ENCODE measurements at places on chromosomes 11 and 22. TPM values are rescaled to one million over a fixed set of nuclear protein-coding genes. Genes with fewer than 3 reads are reported as not detected.
A peak's percentile ranks its signal among the peaks of the same experiment; 100 is the strongest.

LARGE2 gene
- total RNA-seq, result 15.0 TPM

ACRV1 gene
- total RNA-seq, result not detected

DNA sequence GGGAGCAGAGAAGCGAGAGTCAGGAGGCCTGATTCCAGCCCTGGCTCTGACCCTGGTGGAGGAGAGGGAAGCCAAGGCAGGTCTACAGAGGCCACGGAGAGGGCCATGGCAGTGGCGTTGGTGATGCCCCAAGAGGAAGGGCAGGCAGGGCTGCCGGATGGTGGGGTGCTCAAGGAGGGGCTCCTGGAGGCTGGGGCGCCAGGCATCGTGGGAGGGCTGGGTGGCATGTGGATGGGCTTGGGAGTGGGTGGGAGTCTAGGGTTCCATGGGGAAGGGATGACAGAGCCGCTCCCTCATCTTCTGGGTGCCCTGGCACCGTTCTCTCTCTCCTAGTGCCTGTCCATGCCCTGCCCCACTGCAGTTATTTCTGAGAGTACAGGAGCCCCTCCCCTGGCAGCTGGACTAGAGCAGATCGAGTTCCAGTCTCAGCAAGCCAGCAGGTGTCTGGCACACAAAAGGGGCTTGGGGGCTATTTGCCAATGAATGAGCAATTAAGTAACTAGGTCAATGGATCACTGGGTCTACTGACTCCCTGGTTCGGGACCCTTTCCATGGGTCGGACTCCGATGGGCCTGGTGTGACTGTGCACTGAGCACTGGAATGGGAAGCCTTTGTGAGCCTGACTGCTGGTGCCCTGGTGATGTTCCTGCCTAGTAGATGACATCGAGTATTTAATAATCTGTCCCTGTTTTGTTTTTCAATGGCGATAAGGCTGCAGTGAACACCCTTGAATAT lies 570.0 kb downstream of the TBC1D22A start:
- no peaks in the 10 kb centered on the region for H3K4me1 ChIP-seq
- no peaks in the 10 kb centered on the region for H3K36me3 ChIP-seq
- DNase-seq, result no peak

DNA sequence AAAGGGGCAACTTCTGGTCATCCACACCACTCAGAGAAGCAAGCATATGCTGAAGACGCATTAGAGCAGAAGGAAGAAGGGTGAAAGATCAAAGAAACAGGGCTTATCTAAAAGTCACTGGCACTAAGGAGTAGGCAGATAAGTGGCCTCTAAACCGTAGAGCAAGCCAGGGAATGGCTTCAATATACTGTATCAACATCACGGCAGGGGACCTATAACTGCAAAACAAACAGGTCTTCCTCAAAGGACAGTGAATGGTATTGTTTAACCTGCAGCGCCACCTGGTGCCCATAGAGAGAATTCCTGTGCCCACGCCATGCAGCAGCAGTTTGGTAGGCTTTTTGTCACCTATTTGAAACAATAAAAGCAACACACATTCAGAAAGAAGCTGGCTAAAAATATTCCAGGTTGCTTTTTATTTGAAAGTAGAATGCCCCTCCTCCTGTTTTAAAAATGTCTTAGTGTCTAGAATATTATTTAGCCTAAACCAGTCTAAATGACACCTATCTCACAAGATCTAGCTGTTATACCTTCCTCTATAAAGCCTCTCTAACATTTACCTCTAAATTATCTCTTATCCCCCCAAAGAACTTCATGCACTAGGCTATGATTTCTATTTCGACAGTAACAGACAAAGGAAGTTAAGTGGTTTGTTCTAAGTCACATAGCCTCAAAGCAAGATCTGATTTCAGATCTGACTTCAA lies 21.8 kb downstream of the SNX19 start:
- no peak overlapping the region for H3K4me3 ChIP-seq
- DNase-seq, result peak; percentile 71
- H3K27me3 ChIP-seq, result no peaks in the 10 kb centered on the region
- no peak overlapping the region for H3K27ac ChIP-seq

Data from thyroid gland (tissue), 4 donors.